Left cardiac atrium (tissue), 4 donors: ENCODE measurements at places on chromosomes 2 and 18. TPM values are rescaled to one million over a fixed set of nuclear protein-coding genes. Genes with fewer than 3 reads are reported as not detected.

Gene MOB1A
- total RNA-seq = 79.7 TPM

Gene PRSS56
- not detected for total RNA-seq

Gene HOXD11
- total RNA-seq = not detected

Gene BIN1
- total RNA-seq = 23.6 TPM

Gene SPP2
- not detected for total RNA-seq

Gene CYRIA
- 4.9 TPM for total RNA-seq

Gene LCT
- total RNA-seq = not detected

Gene KIAA2012
- total RNA-seq = not detected

Gene NLRC4
- total RNA-seq = 1.7 TPM

Gene ARL6IP6
- total RNA-seq = 8.6 TPM

Gene CASP10
- total RNA-seq = 7.1 TPM

Gene ACSL3
- 37.8 TPM for total RNA-seq

DNA sequence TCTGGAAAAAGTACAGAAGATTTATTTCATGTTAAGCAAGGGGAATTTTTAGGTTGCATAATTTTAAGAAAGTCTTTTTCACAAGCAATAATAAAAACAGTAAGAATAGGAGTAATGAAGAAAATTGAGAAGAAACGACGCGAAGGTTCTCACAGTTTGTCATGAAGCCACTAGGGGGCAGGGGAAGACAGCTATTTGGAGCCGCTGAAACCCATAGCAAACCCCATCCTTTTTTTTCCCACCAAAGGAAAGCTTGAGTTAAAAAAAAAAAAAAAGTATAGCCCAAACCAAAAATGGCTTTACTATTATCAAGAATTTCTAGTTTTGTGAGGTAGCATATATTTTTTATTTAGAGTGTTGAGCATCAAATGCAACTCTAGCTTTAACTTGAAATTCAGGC lies 300.9 kb downstream of the PHLPP1 start:
- DNase-seq = peak; percentile 40

GRCh38 chr2:9741110-9741509 lies 102.2 kb upstream of the TAF1B start:
- DNase-seq = no peak

DNA sequence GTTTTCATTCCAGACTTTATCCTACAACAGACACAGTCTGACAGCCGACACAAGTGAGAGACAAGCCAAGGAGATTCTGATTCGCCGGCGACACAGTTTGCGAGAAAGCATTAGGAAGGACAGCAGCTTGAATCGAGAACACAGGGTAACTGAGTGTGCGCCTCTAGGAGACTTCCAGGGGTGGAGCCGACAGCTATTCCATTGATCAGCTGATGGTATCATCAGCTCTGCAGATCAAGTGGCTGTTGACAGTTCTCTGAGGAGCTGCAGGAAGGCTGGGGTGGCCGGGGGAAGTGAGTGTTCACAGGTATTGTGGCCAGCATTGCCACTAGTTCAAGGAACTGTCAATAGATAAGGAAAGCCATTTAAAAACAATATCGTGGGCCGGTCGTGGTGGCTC lies 57.3 kb upstream of the TMEM182 start:
- no peak for DNase-seq

DNA sequence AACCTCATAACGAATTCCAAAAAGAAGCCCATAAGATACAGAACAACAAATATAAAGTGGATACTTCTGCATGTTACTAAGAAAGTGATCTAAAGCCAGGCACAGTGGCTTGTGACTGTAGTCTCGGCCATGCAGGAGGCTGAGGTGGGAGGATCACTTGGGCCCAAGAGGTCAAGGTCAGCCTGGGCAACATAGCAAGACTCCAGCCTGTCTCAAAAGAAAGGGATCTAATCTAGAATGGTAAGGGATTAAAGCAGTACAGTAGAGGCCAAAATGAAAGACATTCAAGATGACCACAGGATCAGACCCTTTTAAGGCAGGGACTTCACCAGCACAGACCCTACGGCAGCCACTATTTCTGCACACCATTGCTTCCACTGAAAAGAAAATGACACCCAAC lies 3.8 kb downstream of the COBLL1 start:
- DNase-seq = no peak

GRCh38 chr18:63316612-63317555 lies 2.7 kb downstream of the BCL2 start:
- no peak for DNase-seq

GRCh38 chr2:47388888-47389287 lies 14.1 kb upstream of the MSH2 start:
- DNase-seq = no peak

DNA sequence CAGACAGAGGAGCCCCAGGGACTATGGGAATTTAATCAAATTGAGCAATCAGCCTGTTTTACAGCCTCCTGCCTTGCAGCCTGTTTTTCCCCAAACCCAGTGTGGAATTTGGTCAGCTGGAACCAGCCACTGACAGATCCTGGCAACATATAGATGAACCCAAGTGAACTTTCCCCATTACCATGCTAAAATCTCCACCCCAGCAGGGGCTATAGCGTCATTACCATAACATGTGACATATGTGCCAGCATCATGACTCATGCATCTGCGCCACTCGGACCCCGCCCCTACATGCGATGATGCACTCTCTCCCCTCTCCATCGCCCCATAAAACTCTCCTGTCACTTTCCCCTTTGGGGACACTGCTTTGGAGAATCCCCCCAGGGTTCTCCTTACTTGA lies 17.3 kb upstream of the FEZ2 start:
- DNase-seq = no peak

- no peak for DNase-seq
These were observed 348.7 kb upstream of the GALNT5 start for GRCh38 chr2:156908825-156909224.

- no peak for DNase-seq
These were observed 263.2 kb downstream of the TMEM182 start for GRCh38 chr2:103025056-103025455.

GRCh38 chr2:10493634-10494281 lies 45.6 kb upstream of the ODC1 start:
- DNase-seq = no peak

DNA sequence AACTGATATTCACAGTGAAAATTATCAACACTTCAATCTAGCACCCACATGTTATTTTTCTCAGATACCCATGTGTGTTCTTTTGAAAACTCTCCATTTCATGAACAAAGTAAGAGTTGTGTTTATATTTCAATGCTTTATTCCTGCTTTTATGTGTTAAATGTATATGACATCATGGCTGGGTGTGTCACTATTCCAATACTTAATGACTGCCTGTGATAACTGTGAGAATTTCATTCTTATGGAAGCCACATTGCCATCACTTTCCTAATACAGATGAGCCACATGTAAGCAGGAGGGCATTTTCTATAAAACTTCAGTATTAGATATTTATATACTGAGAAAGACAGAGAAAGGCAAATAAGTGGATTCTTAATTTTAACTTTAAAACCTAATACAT lies 100.4 kb upstream of the FIGN start:
- no peak for DNase-seq

- no peak for DNase-seq
These were observed 34.5 kb downstream of the INSIG2 start for GRCh38 chr2:118122594-118123281.

- DNase-seq = no peak
These were observed 100.6 kb downstream of the TFCP2L1 start for GRCh38 chr2:121184248-121184862.

- DNase-seq = no peak
These were observed 10.9 kb upstream of the NT5C1B start for GRCh38 chr2:18600255-18600613.

DNA sequence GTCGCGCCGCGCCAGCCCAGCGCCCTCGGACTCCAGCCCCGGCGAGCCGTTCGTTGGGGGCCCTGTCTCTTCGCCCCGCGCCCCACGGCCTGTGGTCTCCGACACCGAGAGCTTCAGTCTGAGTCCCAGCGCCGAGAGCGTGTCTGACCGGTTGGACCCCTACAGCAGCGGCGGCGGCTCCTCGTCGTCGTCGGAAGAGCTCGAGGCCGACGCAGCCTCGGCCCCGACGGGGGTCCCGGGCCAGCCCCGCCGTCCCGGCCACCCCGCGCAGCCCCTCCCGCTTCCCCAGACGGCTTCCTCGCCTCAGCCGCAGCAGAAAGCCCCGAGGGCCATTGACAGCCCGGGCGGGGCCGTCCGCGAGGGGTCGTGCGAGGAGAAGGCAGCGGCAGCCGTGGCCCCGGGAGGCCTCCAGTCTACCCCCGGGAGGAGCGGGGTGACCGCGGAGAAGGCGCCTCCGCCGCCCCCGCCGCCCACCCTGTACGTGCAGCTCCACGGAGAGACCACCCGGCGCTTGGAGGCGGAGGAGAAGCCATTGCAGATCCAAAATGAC lies 1.4 kb downstream of the PHLPP1 start:
- peak; percentile 59 for DNase-seq

DNA sequence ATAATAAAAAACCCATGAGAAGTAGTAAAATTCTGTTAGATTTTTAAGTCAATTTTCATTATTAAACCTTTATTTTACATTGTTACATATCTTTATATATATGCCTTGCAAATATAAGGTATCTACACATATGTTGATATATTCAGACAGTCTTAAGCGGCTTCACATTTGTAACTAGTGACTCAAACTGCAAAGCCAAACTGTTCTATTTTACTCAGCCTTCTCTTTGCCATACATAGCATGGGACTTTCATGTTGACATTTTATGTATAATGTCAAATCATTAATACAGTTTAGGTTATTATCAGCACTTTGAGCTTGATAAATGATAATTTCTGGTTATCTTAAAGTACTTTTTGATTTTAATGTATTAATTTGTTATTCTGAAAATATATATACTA lies 125.0 kb upstream of the WDSUB1 start:
- no peak for DNase-seq

- DNase-seq = no peak
These were observed 26.0 kb upstream of the MEIS1 start for GRCh38 chr2:66408905-66409304.

GRCh38 chr18:43279015-43279744 lies 1.9 kb upstream of the SYT4 start:
- no peak for DNase-seq

DNA sequence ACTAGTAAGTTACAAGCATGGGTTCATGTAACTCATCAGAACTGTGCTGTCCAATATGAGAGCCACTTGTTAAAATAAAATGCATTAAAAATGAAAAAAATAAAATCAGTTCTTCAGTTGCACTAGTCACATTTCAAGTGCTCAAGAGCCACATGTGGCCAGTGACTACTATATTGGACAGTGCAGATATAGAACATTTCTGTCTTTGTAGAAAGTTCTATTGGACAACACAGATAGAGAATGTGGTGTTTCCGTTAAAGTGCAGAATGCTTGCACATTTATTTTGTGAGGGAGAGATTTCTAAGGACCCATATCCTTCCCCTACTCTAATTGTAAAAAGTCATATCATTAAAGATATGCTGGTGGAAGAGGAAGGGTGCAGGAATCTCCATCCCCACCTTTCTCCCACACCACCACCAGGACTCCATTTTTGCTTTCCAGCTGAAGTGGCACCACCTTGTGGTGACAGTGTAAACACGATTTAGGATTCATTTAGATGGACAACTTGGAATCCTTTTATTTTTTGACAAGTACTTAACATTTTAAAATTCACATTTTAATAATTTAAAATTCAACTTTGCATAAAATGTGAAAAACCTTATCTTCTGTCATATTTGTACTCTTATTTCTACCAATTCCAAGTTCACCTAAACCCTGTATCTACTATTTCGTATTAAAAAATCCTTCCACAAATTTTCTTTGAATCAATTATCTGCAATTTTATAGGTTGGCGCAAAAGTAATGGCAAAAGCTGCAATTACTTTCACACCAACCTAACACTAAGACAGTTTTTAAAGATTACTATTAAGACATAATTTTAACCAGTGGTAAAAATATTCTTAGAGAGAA lies 9.4 kb upstream of the CD302 start:
- DNase-seq = no peak

- DNase-seq = no peak
These were observed 136.9 kb downstream of the MYO3B start for GRCh38 chr2:170314744-170315447.

GRCh38 chr2:152762202-152762601 lies 43.8 kb downstream of the ARL6IP6 start:
- DNase-seq = peak; percentile 33

GRCh38 chr2:146665800-146666199 lies 1179.0 kb upstream of the ACVR2A start:
- no peak for DNase-seq

- DNase-seq = no peak
These were observed 141.8 kb upstream of the CTNNA2 start for GRCh38 chr2:79370976-79371538.

GRCh38 chr2:45123521-45124191 lies 114.4 kb upstream of the SIX2 start:
- DNase-seq = no peak

- no peak for DNase-seq
These were observed 299.1 kb downstream of the PAX3 start for GRCh38 chr2:221999717-222000116.

DNA sequence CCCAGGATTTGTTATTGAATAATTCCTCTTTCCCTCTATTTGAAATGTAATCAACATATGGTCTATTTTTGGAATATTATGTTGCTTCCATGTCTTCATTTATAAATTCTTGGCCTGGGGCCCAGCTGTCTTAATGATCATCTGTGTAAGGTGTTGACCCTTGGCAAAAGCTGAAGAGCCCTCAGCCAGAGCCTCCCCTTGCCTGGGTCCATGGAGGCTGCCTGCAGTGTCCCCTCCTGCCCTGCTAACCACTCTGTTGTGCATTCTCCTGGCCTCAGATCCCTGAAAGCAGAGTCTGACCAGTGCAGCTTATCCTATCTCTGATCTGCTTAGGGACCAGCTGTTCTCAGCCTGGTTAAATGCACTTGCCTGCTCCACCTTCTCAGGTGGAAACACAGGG lies 226.1 kb upstream of the APCDD1 start:
- no peak for DNase-seq

GRCh38 chr18:13888191-13888716 lies 27.1 kb downstream of the MC2R start:
- no peak for DNase-seq

GRCh38 chr2:128305555-128306080 lies 13.1 kb downstream of the HS6ST1 start:
- DNase-seq = peak; percentile 18

DNA sequence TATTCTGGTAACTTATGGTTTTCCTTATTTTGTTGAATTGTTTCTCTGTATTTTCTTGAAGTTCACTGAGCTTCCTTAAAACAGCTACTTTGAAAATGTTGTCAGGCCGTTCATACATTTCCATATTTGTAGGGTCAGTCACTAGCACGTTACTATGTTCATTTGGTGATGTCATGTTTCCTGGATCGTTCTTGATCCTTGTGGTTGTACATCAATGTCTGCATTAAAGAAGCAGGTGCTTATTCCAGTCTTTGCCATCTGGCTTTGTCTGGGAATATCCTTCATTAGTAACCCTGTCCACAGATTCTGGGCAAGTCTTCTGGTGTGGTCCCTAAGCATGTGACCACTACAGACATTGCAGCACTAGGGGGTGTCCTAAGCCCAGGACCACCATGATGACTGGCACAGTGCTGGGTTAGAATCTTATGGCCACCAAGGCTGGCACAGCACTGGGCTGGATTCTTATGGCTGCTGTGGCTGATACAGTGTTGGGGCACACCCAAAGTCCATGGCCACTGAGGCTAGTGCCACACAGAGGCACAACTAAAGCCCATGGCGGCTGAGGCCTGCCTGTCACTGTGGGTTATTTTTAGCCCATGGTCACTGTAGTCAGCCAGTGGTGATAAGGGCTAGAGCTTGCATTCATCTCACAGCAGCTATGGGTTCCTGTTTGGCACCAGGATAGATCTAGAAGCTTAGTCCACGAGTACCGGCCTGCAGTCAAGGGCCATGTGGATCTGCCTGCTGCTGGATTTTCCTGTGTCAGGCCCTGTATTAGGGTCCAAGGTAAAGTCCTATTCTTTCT lies 13.2 kb downstream of the VWA3B start:
- no peak for DNase-seq
